ENCODE measurements at places on chromosomes 1 and 21.
A peak's percentile ranks its signal among the peaks of the same experiment; 100 is the strongest.

DNA sequence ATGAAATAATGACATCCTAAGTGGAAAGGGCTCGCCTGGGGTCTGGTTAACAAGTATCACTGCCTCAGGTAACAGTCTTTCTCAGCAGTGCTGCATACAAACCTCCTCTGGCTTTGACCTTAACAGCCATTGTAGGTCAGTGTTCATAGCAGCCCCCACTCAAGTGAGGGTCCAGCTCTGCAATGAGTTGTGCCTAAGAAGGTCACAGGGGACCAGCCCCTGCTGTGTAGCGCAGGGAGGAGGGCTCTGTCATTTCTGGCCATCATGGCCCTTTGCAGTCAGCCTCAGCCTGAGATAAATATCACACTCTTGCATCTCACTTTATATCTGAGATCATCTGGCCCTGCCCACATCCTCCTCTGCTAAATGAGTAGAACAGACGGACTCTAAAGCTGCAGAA is 18.1 kb upstream of the MYSM1 start:
- DNase-seq: no peak

GRCh38 chr1:177164380-177165068 is at the start of gene ASTN1:
Gene ASTN1 (minus strand): TSS chr1:177164712. CDS start chr1:177164676, 36 bp downstream.
- no peak for DNase-seq

DNA sequence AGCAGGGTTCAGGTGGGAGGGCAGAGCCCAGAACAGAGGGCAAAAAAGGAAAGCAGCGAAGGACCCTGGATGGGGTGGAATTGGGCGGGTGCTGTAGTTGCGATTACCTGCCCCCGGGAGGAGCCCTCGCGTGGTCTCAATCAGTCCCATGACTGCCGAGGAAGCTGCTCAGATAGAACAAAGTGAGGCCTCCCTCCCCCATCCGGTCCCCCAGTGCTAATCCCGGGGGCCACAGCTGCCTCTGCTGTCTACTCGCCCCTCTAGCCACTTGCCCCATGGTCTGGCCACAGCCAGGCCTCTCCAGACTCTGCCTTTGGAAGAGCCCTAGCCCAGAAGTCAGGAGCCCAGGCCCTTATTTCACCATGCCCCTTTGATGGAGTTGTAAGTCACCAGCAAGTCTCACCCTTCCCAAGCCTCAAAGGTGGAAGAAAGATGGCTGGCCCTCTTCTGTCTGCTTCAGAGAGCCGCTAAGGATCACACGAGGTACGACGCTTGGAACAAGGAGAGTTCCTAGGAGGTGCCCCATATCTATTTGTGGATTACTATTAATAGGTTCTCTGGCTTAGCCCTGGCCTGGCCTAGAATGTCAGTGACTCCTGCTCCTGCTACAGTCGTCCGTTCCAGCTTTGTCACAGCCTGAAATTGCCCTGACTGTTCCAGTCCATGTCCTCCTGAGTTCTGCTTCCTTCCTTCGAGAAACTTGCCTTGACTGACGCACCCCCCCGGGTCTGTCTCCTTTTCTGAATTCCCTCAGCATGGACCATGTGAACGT is 16.4 kb downstream of the ECHDC2 start:
- DNase-seq: peak; percentile 35

DNA sequence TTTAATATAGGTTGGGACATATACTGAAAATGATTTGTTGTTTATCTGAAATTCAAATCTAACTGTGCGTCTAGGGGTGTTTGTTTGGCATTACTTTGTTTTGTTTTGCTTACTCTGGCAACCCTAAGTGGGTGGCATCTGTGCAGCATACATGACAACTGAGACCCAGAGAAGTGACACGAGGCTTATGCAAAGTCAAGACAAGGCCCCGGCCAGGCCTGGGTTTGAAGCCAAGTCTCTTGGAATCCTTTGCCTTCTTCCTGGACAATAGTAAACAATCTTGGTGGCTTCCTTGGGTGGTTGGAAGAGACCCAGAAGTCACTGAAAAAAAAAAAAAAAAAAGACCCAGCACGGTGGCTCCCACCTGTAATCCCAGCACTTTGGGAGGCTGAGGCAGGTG is 197.6 kb upstream of the TMEM51 start:
- DNase-seq: no peak

GRCh38 chr1:150804671-150805070 is 3.4 kb downstream of the CTSK start:
- peak; percentile 61 for DNase-seq

GRCh38 chr1:112721966-112722524 is 6.9 kb upstream of the PPM1J start:
- no peak for DNase-seq

- no peak for DNase-seq
These were observed 2.4 kb downstream of the RAB7B start for GRCh38 chr1:206000641-206001339.

GRCh38 chr1:38308780-38309179 is 262.2 kb upstream of the POU3F1 start:
- DNase-seq: no peak

DNA sequence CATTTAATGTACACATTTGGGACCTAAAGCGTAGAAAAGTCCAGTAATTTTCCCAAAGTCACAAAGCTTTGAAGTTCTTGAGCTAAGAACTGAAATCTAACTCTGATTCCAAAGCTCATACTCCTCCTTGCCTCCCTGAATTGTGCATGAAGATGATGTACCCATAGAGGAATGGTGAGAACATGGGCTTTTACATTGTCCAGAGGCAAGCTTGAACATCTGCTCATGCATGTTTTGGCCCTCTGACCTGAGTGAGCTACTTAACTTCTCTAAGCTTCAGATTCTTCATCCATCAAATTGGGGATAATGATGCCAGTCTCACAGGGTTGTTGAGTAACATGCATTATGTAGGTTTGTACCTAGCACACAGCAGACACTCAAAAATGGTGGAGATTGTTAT is 258.4 kb upstream of the HOOK1 start:
- no peak for DNase-seq

DNA sequence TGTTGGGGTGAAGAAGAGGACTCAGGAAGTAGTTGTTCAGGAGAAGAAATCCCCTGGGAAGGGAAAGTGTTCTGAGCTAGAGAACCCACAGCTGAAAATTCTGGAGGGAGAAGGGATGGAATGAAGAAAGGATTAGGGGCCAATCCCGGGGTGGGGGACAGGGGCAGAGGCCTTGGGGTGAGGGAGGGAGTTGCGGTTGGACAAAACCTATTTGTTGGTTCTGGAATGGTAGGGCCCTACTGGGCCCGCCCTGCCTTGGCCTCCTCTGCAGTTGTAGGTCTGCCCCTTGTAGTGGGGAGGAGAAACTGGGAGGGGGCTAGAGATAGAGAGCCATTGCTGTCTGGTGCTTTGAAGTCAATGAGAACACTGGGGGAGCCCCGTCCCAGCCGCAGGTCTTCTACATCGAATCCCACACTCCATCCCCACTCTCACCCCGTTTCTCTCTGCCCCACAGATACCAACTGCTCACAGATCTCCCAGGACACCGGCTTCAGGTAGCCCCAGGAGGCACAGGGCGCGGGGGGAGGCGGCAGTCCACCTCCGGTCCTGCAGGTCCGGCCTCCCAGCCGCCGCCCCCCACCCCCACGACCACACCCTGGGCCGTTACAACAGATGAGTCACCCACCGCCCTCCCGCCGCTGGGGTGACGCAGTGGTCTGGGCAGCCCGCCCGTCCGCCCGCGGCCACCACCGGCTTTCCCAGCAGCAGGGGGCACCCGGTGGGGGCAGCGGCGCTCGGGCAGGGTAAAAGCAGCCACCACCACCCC is 1.1 kb downstream of the TAGLN2 start:
- peak; percentile 95 for DNase-seq

DNA sequence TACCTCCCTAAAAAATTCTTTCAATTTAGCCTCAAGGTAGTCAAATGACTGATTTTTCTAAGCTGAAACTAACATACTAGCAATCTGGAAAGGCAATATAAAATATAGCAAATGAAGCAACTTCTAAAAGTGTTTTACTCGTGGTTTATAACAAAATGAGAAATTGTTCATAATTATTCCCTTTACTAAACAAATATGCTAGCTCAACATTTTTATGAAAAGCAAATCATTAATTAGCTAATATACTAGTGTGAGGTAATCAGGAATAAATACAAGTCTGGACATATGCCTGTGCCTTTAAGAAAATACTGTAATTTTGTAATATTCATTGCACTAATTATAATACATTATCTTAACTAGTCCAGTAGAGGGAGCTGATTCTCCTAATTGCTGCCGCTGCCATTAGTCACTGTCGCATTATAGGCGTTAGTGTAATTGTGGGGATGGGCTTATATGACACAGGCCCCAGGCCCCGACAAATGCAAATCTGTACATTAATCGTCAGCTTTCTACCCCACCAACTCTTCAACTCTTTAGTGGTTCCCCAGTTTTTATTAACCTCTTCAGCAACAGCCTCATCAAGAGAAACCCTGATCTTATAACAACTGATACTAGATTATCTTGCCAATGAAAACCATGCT is 160.9 kb downstream of the GABPA start:
- peak; percentile 65 for DNase-seq

DNA sequence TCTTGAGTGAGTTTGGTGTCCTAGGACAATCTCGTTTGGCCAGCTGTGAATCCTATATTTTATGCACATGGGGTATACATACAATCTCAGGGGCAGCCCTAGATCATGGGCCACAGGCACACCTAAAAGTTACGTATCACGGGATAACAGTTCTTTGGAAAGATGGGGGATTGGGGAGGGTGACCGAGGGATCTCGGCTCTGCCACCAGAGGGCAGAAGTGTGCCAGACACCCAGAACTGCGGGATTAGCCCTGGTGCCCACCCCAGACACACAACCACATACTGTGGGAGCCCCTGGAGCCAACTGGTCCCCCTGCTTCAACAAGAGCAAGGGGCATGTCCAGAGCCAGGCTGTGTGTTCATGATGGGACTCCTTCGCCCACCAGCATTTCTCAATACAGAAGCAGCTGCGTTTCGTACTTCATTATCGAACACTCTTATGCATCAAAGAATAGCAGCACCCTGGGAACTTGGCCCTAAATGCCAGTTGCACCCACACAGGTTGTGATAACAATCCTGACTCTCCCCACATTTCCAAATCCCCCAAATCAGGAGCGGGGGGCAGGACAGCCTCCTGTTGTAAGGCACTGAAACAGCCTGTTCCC is 37.4 kb downstream of the TMCO4 start:
- DNase-seq: peak; percentile 55

DNA sequence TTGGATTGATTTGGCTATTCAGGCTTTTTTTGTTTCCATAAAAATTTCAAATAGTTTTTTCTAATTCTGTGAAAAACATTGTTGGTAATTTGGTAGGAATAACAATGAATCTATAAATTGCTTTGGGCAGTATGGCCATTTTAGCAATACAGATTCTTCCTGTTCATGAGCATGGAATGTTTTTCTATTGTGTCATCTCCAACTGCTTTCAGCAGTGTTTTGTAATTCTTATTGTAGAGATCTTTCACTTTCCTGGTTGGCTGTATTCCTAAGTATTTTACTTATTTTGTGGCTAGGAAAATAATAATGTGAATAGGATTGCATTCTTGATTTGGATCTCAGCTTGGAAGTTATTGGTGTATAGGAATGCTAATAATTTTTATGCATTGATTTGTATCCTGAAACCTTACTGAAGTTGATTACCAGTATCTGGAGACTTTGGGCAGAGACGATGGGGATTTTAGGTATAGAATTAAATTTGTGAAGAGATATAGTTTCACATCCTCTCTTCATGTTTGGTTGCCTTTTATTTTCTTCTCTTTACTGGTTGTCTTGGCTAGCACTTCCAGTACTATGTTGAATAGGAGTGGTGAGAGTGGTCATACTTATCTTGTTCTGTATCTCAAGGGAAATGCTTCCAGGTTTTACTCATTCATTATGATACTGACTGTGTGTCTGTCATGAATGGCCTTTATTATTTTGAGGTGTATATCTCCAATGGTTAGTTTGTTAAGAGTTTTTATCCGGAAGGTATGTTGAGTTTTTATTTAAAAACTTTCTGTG is 57.3 kb downstream of the DRAM2 start:
- no peak for DNase-seq

GRCh38 chr1:174966008-174966572 is 33.7 kb upstream of the CACYBP start:
- DNase-seq: no peak

GRCh38 chr1:85406887-85407533 is 57.9 kb downstream of the DDAH1 start:
- peak; percentile 96 for DNase-seq

- no peak for DNase-seq
These were observed at the start of gene GJB3 for GRCh38 chr1:34781071-34781843. Gene GJB3 (plus strand): TSS chr1:34781214. CDS start chr1:34784763, 3,549 bp downstream.

GRCh38 chr1:40607921-40608320 is 57.6 kb downstream of the RIMS3 start:
- DNase-seq: no peak
